ENCODE measurements at places on chromosomes 3 and 15.
A peak's percentile ranks its signal among the peaks of the same experiment; 100 is the strongest.

DNA sequence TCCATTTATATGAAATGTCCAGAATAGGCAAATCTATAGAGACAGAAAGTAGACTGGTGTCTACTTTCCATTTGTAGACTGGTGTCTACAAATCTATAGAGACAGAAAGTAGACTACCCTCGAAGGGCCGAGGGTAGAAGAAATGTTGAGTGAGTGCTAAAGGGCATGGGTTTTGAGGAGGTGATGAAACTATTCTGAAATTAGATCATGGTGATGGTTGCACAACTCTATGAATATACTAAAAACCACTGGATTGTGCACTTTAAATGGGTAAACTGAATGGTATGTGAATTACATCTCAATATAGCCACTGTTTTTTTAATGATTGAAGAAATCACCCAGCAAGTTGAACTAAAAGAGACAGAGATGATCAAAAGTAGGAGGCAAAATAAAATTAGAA, 27.9 kb downstream of the TP53BP1 start:
- DNase-seq = no peak

GRCh38 chr3:17850448-17850847, 108.0 kb upstream of the TBC1D5 start:
- no peak for DNase-seq

DNA sequence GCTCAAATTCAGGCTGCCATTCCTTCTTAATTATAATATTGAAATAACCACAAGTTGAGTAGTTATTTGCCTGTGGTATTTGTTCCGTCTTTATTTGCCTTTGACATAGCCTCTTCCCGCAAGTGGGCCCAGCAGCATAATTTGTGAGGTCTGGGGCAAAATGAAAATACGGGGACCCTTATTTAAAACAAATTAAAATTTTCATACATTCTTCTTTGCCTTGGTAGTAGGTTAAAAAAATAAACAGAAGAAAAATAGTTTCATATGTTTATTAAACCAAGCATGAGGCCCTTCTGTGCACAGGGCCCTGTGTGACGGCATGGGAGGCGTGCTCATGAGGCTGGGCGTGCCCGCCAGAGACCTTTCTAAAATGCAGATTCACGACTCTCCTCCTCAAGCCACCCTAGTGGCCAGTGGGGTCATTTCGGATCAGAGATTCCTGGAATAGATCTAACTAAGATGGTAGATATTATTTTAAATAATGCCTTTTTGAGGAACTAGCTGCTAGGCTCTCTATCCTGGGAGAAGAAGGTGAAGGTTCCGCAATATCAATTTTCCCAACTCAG, 35.4 kb downstream of the MASP1 start:
- no peak for DNase-seq

DNA sequence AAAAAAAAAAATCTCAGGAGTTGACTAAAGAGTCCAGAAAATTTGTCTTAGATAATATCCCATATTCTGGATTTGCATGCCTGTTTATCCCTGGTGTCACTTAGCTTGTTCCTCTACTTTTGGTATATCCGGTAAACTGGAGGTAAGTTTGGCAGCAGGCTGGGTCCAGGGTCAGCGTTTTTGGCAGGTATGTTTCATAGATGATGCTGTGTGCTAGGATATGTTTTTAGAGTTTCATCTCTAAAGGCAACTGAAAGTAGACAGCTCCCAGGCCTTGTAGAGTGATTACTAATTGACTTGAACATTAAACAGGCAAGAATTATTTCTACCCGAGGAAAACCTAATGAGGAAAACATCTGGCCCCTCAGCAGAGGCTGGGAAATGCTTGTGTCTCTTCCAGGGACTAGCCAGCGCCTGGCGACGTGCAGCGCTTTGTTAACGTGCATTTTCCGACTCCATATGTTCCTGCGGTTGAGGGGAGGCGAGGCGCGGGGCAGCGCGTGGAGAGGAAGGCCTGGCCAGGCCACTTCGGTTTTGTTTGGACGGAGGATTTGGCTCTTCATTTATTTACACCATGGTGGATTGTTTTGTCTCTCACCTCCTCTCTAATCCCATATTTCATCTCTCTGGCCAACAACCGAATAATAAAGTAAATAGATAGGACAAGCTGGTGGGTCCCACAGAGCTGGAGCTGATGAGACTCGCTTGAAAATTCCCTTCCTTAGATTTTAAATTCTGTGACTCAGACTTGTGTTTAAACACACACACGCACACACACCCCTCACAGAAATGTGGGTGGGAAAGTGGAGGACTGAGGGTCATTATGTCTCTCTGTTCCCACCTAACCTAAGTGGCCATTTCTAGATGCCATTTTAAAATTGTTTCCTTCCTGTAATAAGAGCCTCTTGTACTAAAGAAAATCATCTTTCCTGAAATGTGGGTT, 65.3 kb downstream of the ASB7 start:
- no peak for DNase-seq

DNA sequence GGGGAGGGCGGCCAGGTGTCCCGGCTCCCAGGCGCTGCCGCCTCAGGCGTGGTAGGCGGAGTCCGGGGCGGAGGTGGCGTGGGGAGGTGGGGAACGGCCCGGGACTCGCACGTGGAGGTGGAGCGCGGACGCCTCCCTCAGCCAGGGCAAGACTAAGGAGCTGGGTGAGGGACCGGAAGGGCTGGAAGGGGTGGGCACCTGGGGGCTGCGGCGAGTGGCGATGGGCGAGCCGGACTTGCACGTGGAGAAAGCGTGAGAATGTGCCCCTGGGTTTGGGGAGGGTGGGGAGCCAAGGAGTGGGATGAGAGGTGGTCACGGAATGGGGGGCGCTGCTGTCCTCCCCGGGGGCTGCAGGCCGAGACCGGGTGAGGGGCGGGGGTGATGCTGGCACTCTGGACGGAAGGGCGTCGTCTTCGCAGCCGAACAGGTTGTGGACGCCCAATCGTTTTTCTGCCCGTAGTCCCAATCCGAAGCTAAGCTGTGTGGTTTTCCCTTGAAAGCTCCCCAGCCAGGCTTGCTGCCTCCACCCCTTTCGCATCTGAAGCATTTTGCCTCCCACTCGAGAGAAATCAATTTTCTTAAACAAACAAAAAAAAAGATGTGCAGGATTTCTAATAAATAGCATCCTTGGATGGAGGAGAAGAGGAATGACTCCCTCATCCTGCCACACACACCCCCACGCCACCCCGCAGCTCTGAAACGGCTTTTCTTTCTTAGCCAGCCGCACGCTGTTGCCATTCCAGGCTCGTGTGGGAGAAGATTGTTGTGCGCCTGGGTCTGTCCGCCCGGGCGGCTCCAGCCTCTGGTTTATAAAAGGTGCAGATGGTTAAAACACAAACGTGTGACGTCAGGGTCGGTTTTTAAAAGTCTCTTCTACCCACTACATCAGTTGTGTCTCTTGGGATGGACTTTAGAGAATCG, 62.5 kb upstream of the ANKRD28 start:
- peak; percentile 44 for DNase-seq
